Fibroblast of skin of back (primary cell): ENCODE measurements at places on chromosomes 7 and 10.

- no peak for DNase-seq
Measured at GRCh38 chr10:8767591-8767990, 713.1 kb downstream of the GATA3 start.

GRCh38 chr7:137852108-137852507 lies 5.3 kb upstream of the DGKI start:
- no peak for DNase-seq

GRCh38 chr10:7445474-7446185 lies 34.8 kb upstream of the SFMBT2 start:
- DNase-seq, result no peak

DNA sequence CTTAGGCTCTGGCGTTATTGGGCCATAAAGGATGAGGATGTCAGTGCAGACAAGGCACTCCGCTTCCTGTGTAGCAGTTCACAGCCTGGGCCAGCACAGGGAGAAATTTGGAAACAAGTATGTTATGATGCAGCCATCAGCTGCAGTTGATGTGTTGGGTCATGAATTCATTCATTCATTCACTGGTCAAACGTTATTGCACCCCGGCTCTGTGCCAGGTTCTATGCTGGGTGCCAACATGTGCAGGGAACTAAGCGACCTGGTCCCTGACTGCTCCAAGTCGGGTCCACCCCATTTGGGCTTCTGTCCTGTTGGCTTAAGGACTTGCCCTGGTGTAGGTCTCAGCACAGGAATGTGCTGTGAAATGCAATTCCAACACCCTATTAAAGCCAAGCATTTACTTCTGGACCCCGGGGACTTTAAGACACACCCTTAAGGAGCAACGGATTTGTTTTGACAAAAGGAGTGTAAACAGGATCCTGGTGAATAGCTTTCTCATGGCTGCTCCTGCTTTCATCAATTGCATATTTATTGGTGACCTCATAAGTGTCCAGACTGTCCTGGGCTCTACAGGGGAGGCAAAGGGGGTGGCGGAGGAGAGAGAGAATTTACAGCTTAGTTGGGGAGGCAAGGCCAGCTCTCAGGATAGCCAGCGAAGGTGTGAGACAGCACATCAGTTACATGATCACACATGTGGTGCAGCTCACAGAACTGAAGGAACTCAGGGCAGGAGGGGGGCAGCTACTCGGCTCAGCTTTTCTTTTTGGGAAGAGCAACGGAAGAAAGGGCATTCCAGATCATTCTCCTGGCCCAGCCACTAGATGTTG lies 158.6 kb downstream of the GRK5 start:
- DNase-seq, result no peak

- DNase-seq, result no peak
Measured at GRCh38 chr10:43082087-43082486, 5.2 kb downstream of the RET start.

GRCh38 chr7:69126896-69127479 lies 471.3 kb upstream of the AUTS2 start:
- DNase-seq, result no peak

DNA sequence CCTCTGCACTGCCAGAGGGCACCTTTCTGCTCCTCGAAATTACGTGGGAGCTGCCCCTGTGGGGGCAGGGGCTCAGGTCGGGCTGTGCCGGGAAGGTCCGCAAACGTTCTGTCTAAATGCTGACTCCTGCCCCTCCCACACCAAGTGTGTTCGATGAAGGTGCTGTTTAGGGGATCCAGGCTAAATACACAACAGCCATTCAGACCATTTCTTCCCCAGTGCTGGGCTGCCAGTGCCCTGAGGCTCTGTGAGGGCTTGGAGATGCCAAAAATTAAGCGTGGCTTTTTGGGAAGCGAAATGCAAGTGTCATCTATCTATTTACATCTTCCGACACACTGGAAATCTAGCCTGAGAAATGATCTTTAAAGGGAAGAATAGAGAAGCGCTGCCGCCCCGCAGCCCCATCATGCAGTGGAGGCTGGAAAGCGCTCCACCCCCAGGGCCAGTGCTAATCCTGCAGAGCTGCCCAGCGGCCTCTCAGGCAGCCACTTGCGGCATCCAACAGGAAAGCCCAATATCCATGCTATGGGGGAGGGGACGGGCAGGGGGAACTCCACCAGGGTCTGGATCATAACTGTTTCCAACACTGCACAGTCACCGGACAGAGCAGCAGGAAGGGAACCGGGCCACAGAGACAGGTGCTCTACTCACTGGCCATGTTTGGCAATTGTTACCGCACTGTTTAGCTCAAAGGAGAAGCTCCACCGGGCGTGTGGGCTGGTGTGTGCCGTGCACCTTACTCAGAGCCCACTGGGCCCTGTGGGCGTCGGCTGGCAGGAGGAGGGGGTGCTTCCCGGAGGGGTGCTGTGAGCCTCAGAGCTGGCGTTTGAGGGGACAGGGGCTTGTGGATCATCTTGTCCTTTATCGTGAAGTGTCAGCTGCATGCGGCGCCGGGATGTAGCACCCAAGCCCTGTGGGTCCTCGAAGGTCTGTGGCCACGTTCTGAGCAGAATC lies 205.5 kb downstream of the DNAJB6 start:
- DNase-seq, result no peak

DNA sequence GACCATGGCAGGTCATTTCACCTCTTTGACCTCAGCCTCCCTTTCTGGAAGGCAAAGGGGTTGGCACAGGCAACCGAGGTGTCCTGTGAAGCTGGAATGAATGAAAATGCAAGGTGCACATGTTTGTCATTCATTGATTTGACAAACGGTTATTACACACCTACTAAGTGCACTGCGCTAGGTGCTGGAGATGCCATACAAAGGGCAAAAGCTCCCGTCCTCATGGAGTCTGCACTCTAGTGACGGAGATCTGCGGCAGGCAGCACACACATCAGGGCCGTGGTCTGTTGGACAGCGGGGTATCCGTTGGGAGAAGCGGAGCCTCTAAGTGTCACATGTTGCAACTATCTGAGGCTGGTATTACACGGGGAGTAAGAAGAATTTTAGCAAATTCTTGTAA lies 44.2 kb downstream of the PRF1 start:
- DNase-seq, result no peak

DNA sequence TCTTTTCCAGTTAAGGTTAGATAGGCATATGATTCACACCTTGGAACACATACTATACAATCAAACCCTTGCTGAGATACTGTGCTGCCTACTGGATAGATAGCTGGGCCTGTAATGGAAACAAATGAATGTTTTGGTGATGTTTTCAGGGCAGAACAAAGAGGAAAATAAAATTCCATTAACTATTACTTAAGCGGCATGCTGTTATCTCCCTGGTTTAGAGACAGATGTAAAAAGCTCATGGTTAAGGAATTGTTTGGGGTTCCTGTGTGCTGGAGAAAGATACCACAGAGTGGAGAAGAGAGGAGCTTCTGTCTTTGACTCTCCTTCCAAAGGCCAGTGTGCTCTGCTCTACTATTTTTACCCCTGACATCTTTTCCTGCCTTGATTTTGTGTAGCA lies 341.1 kb downstream of the PLXDC2 start:
- DNase-seq, result no peak

GRCh38 chr7:26618449-26618848 lies 245.9 kb downstream of the SKAP2 start:
- no peak for DNase-seq

DNA sequence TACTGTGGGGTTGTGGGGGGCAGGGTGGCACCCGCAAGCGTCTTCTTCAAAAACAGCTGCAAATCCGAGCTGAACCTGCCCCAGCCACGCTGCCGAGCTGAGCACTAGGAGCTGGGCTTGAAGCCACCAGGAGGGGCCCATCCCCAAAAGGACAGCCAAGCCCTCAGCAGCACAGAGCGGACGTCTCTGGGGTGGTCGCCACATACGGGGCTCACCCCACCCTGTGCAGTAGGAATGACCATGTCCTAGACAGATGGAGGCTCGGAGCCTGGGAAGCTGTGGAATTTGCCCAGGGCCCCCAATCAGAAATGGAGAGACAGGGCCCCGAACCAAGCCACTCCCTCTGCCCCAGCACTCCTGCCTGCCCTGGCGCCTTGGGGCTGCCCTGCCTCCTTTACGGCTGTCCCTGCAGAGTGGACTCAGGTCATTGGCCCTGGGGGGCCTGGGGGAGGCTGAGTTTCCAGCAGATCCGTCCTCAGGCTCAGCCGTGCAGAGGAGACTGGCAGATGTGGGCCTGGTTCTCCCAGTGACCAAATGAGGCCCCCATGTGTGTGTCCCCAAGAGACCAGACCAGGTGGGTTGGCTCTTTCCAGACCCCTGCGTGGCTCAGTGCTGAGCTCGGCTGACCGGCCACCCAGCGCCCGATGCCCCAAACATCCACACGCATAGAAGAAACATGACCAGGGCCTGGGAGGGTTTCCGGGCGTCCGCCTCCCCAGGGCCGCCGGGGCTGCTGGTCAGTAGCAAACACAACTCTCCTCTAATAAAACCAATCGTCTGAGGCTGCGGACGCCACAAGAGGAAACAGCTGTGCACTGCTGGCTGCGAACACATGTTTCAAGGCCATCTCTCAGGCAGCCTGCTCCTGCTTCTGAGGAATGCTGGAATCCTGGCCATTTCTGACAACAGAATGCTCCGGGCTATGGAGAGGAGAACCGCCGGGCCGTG lies 54.9 kb downstream of the PDGFA start:
- DNase-seq, result peak; percentile 38

- peak; percentile 50 for DNase-seq
Measured at GRCh38 chr7:14773729-14774271, 128.8 kb downstream of the DGKB start.

- DNase-seq, result no peak
Measured at GRCh38 chr10:84335516-84335915, 7.1 kb downstream of the CCSER2 start.

GRCh38 chr10:92789067-92789466 lies 59.3 kb upstream of the EXOC6 start:
- no peak for DNase-seq

DNA sequence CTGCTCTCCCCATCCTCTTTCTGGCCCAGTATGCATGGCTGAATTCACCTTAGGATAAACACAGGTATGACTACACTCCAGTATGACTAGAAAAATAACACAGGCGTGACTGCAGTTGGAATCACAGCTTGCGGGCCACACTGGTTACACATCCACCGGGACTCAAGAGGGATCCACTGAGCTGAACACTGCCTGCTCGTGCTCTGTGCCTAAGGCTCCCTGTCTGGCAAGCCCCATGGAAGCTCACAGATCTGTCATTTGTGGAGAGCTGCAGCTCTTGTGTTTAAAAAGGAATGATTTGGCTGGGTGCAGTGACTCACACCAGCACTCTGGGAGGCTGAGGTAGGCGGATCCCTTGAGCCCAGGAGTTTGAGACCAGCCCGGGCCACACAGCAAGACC lies 26.8 kb downstream of the VOPP1 start:
- peak; percentile 68 for DNase-seq

- peak; percentile 51 for DNase-seq
Measured at GRCh38 chr7:776992-777727, 50.1 kb upstream of the PRKAR1B start.

GRCh38 chr7:105205592-105206237 lies 183.0 kb downstream of the SRPK2 start:
- DNase-seq, result no peak
